Heart left ventricle (tissue), 16 donors: ENCODE measurements at places on chromosomes 2 and 18. TPM values are rescaled to one million over a fixed set of nuclear protein-coding genes. Genes with fewer than 3 reads are reported as not detected.

Gene SCRN3
- total RNA-seq = 54.4 TPM

Gene PKDCC
- total RNA-seq = 33.7 TPM

Gene RAB12
- 82.3 TPM for total RNA-seq

Gene RFTN2
- total RNA-seq = 5.0 TPM

DNA sequence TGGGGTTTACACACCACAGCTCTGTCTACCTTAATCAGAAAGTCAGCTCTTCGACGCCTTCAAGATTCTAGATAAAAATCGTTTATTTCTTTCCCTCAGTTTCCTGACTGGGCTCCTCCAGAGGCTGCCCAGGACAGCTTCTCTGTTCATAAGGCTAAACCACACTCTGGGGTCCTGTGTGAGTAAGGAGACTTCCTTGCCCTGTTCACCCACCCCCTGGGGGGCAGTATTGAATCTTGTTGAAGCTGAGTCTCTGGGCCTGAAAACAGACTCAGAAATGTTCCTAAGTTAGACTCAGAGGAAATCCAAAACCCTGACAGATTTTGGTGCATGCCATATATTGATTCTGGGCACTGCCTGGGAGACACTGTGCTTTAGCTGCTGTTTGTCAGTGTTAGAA lies 43.0 kb downstream of the G6PC2 start:
- H3K4me3 ChIP-seq = no peak overlapping the region
- DNase-seq = no peak
- no peaks in the 10 kb centered on the region for H3K36me3 ChIP-seq
- H3K4me1 ChIP-seq = no peaks in the 10 kb centered on the region
- H3K27ac ChIP-seq = no peak overlapping the region
- no peaks in the 10 kb centered on the region for H3K27me3 ChIP-seq

DNA sequence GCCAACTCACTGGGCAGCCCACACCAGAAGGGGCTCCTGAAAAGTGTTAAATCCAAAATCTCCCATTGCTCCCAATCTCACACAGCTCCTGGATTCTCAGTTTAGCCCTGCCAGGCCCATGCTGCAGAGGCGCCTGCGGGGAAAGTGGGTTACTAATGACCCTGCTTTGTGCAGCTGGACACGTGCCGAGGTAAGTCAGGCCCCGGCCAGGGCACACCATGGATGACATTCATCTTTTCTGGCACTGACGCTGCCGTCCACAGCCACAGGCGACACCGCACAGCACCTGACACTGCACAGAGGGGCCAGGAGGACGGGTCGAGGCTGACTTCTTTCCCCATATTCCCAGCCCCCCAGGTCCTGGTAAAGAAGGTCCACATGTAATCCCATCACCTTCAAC lies 193.5 kb downstream of the EIPR1 start:
- no peak for DNase-seq
- no peak overlapping the region for H3K27ac ChIP-seq
- no peaks in the 10 kb centered on the region for H3K27me3 ChIP-seq

DNA sequence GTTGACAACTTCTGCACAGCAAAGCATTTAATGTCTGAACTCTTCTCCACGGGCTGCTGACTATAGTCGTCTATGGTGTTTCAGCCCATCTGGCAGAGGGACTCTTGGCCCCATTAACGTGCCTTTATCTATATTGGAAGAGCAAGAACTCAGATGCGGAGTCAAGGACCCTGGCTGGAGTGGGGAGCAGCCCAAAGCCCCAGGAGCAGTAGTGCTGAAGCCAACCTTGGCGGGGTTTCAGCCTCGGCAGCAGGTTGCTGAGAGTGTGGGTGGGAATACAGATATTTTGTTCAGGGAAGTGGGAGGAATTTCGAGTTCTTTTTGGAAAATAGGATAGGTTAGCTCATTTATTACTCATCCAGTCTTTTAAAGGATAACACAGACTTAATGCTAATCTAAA lies 34.2 kb downstream of the TMEM17 start:
- DNase-seq = peak; percentile 72
- no peaks in the 10 kb centered on the region for H3K36me3 ChIP-seq
- no peaks in the 10 kb centered on the region for H3K27me3 ChIP-seq
- H3K4me1 ChIP-seq = no peaks in the 10 kb centered on the region
- H3K4me3 ChIP-seq = no peak overlapping the region

- peaks cover 46% of the 10 kb centered on the region for H3K27me3 ChIP-seq
- H3K36me3 ChIP-seq = no peaks in the 10 kb centered on the region
- no peak for DNase-seq
- H3K27ac ChIP-seq = no peak overlapping the region
These were observed 5.5 kb upstream of the TMEM163 start for GRCh38 chr2:134724341-134724740.

GRCh38 chr2:154697418-154698252 lies 860 bp upstream of the KCNJ3 start:
- no peaks in the 10 kb centered on the region for H3K36me3 ChIP-seq
- no peaks in the 10 kb centered on the region for H3K4me1 ChIP-seq
- H3K27me3 ChIP-seq = peaks cover 37% of the 10 kb centered on the region
- no peak overlapping the region for H3K27ac ChIP-seq

GRCh38 chr2:30361751-30362394 lies 85.2 kb upstream of the LCLAT1 start:
- H3K27ac ChIP-seq = peak overlapping the region; percentile 77
- no peaks in the 10 kb centered on the region for H3K36me3 ChIP-seq
- H3K4me3 ChIP-seq = no peak overlapping the region
- DNase-seq = no peak

- DNase-seq = no peak
- no peaks in the 10 kb centered on the region for H3K27me3 ChIP-seq
- no peaks in the 10 kb centered on the region for H3K36me3 ChIP-seq
- no peak overlapping the region for H3K4me3 ChIP-seq
- no peaks in the 10 kb centered on the region for H3K4me1 ChIP-seq
- no peak overlapping the region for H3K27ac ChIP-seq
These were observed 18.6 kb downstream of the SLC16A14 start for GRCh38 chr2:230050136-230050535.

- no peaks in the 10 kb centered on the region for H3K36me3 ChIP-seq
- no peaks in the 10 kb centered on the region for H3K27me3 ChIP-seq
- H3K4me3 ChIP-seq = no peak overlapping the region
- no peak overlapping the region for H3K27ac ChIP-seq
- no peak for DNase-seq
These were observed 108.7 kb downstream of the GFPT1 start for GRCh38 chr2:69278366-69278765.

DNA sequence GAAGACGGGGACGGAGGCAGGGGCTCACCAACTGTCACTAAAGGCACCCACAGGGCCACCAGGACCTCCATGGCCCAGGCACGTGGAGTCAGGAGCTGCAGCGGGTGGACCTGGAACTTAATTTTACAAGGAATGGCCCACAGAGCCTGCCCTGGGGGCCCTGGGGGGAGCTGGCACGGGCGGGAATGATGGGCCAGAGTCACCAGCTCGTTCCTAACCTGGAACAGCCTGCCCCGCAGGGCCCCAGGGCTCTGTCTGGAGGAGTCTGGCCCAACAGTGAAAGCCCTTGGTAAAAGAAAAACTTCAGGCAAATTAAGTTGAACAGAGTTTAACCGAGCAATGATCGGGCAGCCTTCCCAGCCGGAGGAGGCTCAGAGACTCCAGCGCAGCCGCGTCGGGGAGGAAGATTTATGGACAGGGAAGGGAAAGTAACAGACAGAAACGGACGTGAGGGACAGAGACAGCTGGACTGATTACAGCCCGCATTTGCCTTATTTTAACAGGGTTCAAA lies 118.4 kb upstream of the TMEM18 start:
- no peak for DNase-seq
- no peaks in the 10 kb centered on the region for H3K27me3 ChIP-seq
- no peak overlapping the region for H3K4me3 ChIP-seq
- H3K4me1 ChIP-seq = no peaks in the 10 kb centered on the region

DNA sequence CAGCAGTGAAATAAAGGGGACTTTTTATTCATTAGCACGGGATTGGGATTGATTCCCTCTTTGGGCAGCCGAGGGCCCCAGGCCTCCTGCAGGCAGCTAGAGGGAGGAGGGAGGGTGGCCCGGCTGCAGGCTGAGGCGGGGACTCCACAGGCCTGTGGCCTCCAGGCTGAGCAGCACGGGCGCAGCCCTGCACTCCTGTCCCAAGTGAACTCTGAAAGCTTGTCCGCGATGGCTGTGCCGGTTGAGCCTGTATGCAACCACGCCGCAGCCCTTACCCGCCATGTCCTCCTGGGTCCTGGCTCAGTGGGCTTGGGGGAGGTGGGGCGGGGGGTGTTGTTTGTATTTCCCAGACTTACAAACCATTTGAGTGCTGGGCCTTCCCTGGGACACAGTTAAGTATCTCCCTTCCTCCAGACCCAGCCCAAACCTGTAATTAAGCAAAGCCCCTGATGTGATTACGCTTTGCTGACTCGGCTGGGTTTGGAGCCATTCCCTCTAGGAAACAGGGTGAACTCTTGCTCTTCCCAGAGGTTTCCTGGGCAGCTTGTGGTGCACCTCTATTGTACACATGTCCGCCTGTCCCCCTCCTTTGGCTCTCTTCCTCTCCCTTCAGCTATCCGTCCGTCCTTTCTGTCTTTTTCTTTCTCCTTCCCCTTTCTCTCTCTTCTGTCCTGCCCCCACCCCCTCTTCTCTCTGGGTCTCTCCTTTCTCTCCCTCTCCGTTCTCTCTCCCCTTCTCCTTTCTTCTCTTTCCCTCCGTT lies 5.3 kb downstream of the GLI2 start:
- no peak overlapping the region for H3K27ac ChIP-seq
- peak overlapping the region; percentile 56 for H3K4me3 ChIP-seq
- DNase-seq = no peak
- H3K4me1 ChIP-seq = peaks cover 6% of the 10 kb centered on the region
- H3K27me3 ChIP-seq = peaks cover 73% of the 10 kb centered on the region

DNA sequence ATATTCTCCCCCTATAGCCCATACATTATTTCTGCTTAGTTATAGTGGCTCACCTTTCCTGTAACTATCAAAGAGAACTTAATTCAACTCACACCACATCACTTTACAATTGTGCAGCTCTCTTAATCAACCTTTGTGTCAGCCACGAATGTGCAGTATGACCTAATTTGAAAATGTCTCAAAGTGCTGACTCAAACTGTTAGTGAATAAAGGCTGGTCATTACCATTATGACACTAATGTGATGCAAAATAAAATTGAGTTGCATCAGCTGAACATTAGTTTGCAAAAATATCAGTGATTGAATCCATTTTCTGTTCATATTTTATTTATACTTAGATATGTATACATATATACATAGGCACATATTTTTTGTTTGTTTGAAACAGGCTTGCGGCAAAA lies 251.8 kb downstream of the MEIS1 start:
- no peak overlapping the region for H3K27ac ChIP-seq
- no peak for DNase-seq
- H3K4me3 ChIP-seq = no peak overlapping the region
- no peaks in the 10 kb centered on the region for H3K36me3 ChIP-seq
- no peaks in the 10 kb centered on the region for H3K27me3 ChIP-seq

GRCh38 chr18:8870528-8870927 lies 165.2 kb downstream of the MTCL1 start:
- no peaks in the 10 kb centered on the region for H3K4me1 ChIP-seq
- no peaks in the 10 kb centered on the region for H3K27me3 ChIP-seq
- no peak overlapping the region for H3K4me3 ChIP-seq
- DNase-seq = no peak

DNA sequence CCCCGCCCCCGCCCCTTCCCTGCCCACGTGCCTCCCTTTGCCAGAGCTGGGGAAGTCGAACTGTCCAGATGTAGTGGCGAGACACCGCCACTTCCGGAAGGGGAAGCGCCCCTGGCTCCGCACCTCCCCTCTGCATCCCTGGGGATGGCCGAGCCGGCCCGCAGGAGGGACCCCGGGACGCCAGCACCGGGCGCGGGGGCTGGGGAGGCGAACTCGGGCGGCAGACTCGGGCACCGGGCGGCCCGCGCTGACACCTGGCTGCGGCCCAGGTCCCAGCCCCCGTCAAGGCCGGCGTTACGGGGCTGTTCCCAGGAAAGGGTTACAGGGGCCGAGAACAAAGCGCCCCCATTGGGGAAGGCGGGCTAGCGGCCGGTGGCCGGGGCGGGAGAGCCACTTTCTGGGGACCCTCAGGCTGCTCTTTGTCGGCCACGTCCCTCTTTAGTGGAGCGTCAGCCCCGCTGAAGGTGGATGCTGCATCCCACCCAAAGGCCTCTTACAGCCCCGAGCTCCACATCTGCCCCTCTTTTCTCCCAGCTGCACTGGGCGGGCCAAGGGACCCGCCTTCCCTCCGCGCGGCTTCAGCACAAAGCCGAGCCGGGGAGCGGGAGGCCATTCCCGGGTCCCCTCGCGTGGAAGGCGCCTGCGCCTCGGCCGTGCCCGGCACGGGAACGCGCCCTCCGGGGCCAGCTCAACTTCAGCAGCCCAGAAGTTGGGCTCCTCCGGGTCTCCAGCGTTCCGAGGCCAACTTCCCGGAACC lies 1.3 kb downstream of the SDC1 start:
- peak; percentile 61 for DNase-seq
- no peak overlapping the region for H3K27ac ChIP-seq
- no peaks in the 10 kb centered on the region for H3K36me3 ChIP-seq
- peaks cover 8% of the 10 kb centered on the region for H3K4me1 ChIP-seq
- peak overlapping the region; percentile 58 for H3K4me3 ChIP-seq
- no peaks in the 10 kb centered on the region for H3K27me3 ChIP-seq

GRCh38 chr2:172704072-172704936 lies 31.3 kb upstream of the RAPGEF4 start:
- no peak overlapping the region for H3K27ac ChIP-seq
- no peak for DNase-seq
- H3K27me3 ChIP-seq = no peaks in the 10 kb centered on the region
- no peak overlapping the region for H3K4me3 ChIP-seq
- H3K36me3 ChIP-seq = no peaks in the 10 kb centered on the region

DNA sequence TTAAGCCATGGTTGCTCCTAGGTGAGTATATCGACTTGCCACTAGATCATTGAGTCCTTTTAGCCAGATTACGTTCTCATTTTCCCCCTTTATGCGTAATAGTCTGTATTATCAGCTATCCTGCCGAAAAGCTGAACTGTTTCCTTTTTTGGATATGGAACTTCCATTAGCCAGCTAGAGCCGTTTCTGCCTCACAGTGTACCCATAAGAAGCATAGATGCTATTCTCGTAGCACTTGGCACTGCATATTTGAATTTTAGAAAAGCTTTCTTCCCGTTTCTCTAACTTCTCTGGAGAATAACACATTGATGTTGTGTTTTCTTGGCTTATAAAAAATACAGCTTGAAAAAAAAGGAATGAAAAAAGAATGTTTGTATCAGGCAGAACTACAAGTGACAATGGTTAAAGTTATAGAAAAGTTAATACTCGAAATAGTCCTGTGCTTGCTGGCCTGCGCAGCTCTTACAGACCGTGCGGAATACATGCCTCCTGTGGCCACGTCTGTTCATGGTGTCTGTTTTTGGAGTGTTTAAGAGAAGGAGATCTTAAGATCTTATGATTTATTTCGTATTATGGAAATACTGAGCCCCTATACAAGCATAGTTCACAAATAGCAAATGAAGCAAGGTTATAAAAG lies 710 bp downstream of the DUSP19 start:
- H3K36me3 ChIP-seq = no peaks in the 10 kb centered on the region
- DNase-seq = no peak
- peak overlapping the region; percentile 64 for H3K4me3 ChIP-seq
- H3K27me3 ChIP-seq = no peaks in the 10 kb centered on the region
- peak overlapping the region; percentile 95 for H3K27ac ChIP-seq

- H3K27ac ChIP-seq = no peak overlapping the region
- DNase-seq = no peak
- H3K4me3 ChIP-seq = no peak overlapping the region
- H3K27me3 ChIP-seq = no peaks in the 10 kb centered on the region
- peaks cover 4% of the 10 kb centered on the region for H3K36me3 ChIP-seq
These were observed 33.2 kb upstream of the MTIF2 start for GRCh38 chr2:55302241-55302640.
